ENCODE measurements at places on chromosomes 3 and 15. TPM values are rescaled to one million over a fixed set of nuclear protein-coding genes. Genes with fewer than 3 reads are reported as not detected.

DNA sequence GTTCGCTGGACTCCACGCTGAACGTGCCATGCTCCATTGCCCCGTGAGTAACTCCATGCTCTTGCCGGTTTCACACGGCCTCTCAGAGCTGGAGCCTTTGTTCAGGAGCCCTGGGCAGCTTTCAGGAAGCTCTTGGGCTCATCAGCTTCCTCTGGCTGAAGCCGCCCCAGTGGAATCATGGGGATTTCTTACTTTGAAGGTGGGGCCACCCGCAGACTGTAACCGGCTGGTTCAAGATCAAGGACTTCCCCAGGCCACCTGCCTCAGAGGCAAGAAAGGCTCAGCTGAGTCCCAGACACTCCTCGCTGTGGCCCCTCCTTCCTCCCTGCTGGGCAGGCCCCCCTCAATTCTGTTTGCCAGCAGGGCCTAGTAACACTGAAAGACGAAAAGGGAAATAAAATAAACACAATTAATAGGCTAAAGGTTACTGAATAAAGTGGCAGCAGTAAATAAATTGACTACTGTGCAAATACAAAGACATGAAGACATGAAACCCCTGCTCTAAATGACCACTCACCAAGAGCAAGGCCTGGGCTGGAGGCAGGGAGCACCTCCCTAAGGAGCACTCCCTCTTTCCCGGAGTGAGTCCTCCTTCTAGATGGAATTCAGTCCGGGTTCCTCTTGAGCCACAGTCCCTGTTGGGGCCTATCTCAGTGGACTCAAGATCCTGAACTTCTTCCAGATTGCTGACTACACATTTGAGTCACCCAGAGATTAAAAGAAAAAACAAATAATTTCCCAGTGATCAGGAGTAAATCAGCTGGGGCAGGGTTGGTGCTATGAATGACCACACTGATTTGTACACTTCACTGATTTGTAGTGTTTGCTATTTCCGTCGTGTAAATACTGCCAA lies 51.0 kb downstream of the ZDHHC19 start:
- no peaks in the 10 kb centered on the region for H3K36me3 ChIP-seq
- no peaks in the 10 kb centered on the region for H3K27me3 ChIP-seq
- peaks cover 11% of the 10 kb centered on the region for H3K4me1 ChIP-seq
- H3K4me3 ChIP-seq = no peak overlapping the region

DNA sequence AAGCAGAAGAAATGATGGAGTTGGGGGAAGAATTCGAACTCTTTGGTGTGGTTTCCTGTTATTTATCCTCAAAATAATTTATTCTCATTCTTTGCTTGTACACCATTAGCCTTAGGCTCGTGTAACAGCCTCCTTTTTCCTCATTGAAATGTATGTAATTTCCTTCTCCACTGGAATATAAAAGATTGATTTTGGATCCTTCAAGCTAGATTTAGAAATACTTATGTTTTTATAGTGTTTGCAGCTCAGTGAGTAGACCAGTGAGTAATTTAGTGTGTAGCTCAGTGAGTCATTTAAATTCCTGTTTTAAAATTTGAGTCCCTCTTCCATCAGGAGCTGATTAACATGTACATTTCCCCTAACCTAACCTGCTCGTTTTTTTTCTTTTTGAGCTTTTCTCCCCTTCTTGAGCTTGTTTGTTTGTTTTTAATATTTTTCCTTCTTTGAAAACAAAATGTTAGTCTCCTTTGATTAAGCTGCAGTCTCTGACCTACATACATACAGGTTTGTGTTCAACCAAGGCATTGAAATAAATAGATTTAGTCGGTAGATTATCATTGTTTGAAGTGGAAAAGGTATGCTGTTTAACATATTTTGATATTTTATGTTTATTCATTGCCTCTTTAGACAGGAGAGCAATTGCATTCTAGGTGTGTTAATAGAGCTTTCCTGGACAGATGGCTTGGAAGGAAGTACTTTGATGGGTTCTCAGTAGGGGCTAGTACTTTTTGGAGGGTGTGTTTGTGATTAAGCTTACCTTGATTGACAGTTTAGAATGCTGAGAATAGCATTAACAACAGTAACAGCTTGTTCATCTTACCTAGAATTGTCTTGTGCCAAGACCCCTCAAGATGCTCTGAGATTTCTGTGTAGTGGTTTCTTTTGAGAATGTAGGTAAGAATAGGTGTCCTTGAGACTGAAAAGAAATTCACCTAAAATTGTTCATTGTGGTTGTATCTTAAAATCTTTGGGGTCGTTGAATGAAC lies 5.9 kb downstream of the USP3 start:
- H3K4me1 ChIP-seq = peaks cover 86% of the 10 kb centered on the region
- H3K27ac ChIP-seq = peak overlapping the region; percentile 85
- H3K27me3 ChIP-seq = no peaks in the 10 kb centered on the region
- no peak for DNase-seq
- H3K36me3 ChIP-seq = no peaks in the 10 kb centered on the region

GRCh38 chr15:101479851-101480612 lies 9.5 kb downstream of the PCSK6 start:
- no peak overlapping the region for H3K4me3 ChIP-seq
- DNase-seq = no peak
- no peaks in the 10 kb centered on the region for H3K36me3 ChIP-seq
- H3K4me1 ChIP-seq = no peaks in the 10 kb centered on the region
- H3K27ac ChIP-seq = no peak overlapping the region
- H3K27me3 ChIP-seq = peaks cover 1% of the 10 kb centered on the region

- H3K36me3 ChIP-seq = peaks cover 18% of the 10 kb centered on the region
- H3K4me1 ChIP-seq = peaks cover 59% of the 10 kb centered on the region
- H3K4me3 ChIP-seq = no peak overlapping the region
- no peaks in the 10 kb centered on the region for H3K27me3 ChIP-seq
These were observed 360.9 kb upstream of the CBLB start for GRCh38 chr3:106229495-106230278.

DNA sequence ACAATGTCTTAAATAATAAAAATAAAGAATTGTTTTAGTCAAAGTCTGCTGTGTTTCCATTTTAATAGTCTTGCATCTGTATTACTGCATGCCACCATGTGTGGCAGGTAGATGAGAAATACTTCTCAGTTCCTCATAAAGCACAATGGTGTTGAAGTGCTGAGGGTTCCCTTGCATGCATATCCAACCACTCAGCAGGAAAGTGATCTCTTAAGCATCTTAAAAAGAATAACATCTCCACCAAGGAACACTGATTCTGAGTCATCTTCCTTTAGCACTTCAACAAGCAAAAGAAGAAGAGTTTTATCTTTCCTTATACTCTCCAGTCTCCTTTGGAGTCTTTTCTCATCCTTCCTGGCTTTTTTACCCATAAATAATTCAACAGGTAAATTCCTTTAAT lies 602.0 kb downstream of the TBL1XR1 start:
- no peaks in the 10 kb centered on the region for H3K36me3 ChIP-seq
- DNase-seq = no peak
- no peak overlapping the region for H3K4me3 ChIP-seq
- no peaks in the 10 kb centered on the region for H3K4me1 ChIP-seq
- H3K27ac ChIP-seq = no peak overlapping the region

DNA sequence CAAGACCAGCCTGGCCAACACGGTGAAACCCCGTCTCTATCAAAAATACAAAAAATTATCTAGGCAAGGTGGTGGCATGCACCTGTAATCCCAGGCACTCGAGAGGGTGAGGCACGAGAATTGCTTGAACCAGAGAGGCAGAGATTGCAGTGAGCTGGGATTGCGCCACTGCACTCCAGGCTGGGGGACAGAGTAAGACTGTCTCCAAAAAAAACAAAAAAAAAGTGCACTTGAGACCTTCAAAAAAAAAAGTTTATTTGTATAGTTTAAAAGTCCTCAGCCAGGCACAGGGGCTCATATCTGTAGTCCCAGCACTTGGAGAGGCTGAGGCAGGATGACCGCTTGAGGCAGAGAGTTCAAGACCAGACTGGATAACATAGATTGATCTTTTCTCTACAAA lies 2.1 kb downstream of the PBRM1 start:
- H3K27ac ChIP-seq = peak overlapping the region; percentile 90
- peak overlapping the region; percentile 27 for H3K4me3 ChIP-seq
- no peak for DNase-seq
- no peaks in the 10 kb centered on the region for H3K27me3 ChIP-seq

DNA sequence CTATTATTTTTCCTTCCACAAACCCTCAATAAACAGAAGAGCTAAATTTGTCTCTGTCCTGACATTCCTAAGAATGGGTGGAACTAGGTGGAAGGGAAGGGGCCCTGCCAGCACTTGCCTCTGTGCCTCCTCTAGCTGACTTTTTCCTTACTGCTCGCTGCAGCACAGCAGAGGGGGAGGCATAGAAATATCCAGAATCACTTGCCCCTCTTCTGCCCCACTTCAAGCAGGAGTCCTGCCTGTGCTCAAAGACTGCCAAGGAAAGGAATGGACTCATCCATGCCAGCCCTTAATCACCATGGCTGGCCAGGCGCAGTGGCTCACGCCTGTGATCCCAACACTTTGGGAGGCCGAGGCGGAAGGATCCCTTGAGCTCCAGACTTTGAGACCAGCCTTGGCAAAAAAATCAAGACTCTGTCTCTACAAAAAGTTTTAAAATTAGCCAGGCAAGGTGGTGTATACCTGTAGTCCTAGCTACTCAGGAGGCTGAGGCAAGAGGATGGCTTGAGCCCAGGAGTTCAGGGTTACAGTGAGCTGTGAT lies 51.8 kb downstream of the ADCY5 start:
- no peak for DNase-seq
- H3K27ac ChIP-seq = no peak overlapping the region
- H3K4me1 ChIP-seq = no peaks in the 10 kb centered on the region
- H3K4me3 ChIP-seq = no peak overlapping the region
- no peaks in the 10 kb centered on the region for H3K36me3 ChIP-seq
- H3K27me3 ChIP-seq = peaks cover 15% of the 10 kb centered on the region

DNA sequence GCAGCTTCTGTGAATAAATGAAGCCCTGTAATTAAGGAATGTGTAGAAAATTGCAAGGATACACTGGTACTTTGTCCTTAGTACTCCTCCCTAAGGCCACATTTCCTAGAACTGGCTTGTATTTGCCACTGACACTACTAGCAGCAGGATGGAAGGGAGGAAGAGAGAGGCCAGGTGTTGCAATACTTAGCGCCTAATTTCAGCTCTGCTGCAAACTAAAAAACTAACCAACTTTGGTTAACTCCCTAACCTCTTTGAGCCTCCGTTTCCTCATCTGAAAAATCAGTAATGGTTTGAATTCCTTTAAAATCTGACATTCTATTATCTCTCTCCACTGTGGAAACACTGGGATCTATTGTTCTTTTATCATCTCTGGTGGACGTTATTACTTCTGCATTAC lies 257.0 kb downstream of the SV2B start:
- no peak overlapping the region for H3K4me3 ChIP-seq
- no peak for DNase-seq
- H3K27ac ChIP-seq = no peak overlapping the region
- H3K27me3 ChIP-seq = no peaks in the 10 kb centered on the region
- no peaks in the 10 kb centered on the region for H3K4me1 ChIP-seq

DNA sequence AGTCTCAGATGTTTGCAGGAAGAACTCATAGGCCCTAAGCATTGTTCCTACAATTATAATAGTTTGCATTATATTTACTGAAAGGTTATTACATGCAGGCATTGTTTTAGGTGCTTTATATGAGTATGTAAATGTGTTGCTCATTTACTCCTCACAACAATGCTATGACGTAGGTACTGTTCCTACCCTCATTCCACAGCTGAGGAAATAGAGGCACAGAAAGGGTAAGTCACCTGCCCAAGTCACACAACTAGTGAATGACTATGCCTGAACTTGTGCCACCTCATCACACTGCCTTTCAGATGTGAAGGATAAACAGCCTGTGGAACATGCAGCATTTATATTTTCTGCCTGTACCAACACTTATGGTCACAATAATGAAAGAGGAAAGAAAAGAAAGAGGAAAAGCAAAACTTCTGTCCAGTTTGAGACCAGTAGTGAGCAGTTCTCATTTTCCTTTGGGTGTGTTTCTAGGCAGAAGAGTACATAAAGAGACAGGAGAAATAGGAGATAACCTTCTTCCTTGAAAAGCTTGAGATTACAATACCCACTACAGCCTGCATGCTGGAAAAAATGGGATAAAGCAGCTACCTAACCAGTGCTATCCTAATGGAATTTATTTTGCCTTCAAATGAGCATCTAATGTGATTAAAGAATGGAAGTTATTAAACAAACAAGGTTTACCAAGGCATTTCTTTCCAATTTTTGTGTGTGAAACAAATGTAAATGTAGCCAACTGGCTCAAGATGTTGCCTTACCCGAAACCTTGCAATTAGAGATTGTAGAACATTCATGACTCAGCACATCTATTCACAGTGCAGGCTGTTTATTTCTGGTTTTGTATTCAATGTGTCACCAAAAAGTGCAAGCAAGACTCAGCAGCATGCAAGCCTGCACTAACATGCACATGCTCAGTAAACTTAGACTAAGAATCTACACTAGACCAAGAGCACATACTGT lies 20.5 kb upstream of the ENTPD3 start:
- H3K27ac ChIP-seq = no peak overlapping the region
- DNase-seq = no peak
- no peaks in the 10 kb centered on the region for H3K4me1 ChIP-seq

GRCh38 chr3:185851959-185852358 lies 27.1 kb upstream of the IGF2BP2 start:
- no peaks in the 10 kb centered on the region for H3K4me1 ChIP-seq
- H3K36me3 ChIP-seq = no peaks in the 10 kb centered on the region
- no peak overlapping the region for H3K4me3 ChIP-seq
- H3K27ac ChIP-seq = no peak overlapping the region
- DNase-seq = no peak

GRCh38 chr3:185865247-185865646 lies 40.4 kb upstream of the IGF2BP2 start:
- H3K27ac ChIP-seq = no peak overlapping the region
- peaks cover 8% of the 10 kb centered on the region for H3K27me3 ChIP-seq
- no peaks in the 10 kb centered on the region for H3K36me3 ChIP-seq
- H3K4me1 ChIP-seq = no peaks in the 10 kb centered on the region
- DNase-seq = no peak

DNA sequence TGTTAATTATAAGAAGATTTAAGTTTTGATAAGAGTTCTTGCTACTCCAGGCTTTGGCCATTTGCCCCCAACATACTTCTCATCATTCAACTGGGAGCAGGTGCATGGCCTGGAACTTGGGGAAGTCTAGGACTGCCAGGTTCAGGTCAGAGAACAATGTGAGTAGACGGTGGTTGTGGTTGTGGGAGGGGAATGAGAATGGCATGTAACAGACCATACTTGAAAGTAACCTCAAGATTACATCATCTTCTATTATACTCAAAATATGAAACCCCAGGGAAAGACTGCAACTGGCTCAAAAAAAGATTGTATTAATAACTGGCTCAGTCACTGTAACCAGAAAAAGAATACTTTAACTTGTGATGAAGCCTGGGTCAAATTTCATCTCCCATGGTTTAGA lies 364.9 kb upstream of the DPPA4 start:
- peak; percentile 56 for DNase-seq
- no peaks in the 10 kb centered on the region for H3K36me3 ChIP-seq
- H3K27ac ChIP-seq = no peak overlapping the region
- no peak overlapping the region for H3K4me3 ChIP-seq

GRCh38 chr3:50245831-50246516 lies 10.0 kb downstream of the GNAI2 start:
- peak; percentile 97 for DNase-seq
- peaks cover 82% of the 10 kb centered on the region for H3K4me1 ChIP-seq
- H3K36me3 ChIP-seq = peaks cover 2% of the 10 kb centered on the region
- H3K4me3 ChIP-seq = peak overlapping the region; percentile 81

- H3K4me1 ChIP-seq = no peaks in the 10 kb centered on the region
- H3K36me3 ChIP-seq = no peaks in the 10 kb centered on the region
- H3K4me3 ChIP-seq = no peak overlapping the region
- H3K27me3 ChIP-seq = no peaks in the 10 kb centered on the region
- H3K27ac ChIP-seq = no peak overlapping the region
These were observed 123.1 kb upstream of the STRIT1 start for GRCh38 chr3:155416500-155417118.

Gene PTH1R
- not detected for total RNA-seq

Gene NRG4
- total RNA-seq = not detected

Gene PRRT3
- total RNA-seq = 6.7 TPM

Gene PAQR9
- total RNA-seq = not detected

Gene ERC2
- total RNA-seq = not detected

Gene GOLGA8T
- not detected for total RNA-seq

Gene AADACL2
- total RNA-seq = not detected

Gene ADGRG7
- total RNA-seq = not detected
